ENCODE measurements at places on chromosomes 1 and 21.

DNA sequence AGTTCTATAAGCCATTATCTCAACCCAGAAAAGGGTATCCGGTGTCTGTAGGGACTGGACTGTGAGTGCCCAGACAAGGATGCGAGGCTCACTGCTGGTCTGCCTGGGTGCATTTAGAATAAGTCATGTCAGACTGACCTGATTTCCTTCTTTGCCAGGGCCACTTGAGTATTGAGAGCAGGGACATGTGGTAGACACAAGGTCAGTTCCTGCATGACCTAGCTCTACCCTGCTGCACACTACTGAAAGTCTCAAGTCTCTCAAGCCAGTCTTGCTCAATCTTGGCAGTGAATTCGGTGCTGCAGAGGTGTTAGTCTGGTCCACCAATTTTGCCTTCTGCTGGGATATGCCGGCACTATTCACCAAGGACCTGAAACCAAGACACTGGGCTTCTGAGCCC lies 180.1 kb downstream of the C1orf94 start:
- no peak for DNase-seq

DNA sequence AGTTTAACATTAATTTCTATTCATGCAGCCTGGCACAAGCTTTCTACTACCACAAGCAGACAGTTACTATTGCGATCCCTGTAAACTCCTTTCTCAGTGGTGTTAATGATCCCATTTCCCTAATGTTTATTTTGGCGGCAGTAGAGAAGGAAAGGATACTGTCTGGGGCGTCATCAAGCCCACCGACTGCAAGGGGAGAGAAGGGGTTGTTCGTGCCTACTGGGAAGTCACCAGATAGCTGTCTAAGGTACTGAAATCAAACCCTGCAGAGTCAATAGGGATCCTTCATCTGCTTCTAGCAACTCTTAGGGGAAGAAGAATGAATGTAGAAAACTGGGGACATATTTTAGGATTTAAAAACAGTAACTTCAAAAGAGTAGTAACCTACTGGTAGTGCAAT lies 95.2 kb upstream of the ADAR start:
- DNase-seq, result no peak

DNA sequence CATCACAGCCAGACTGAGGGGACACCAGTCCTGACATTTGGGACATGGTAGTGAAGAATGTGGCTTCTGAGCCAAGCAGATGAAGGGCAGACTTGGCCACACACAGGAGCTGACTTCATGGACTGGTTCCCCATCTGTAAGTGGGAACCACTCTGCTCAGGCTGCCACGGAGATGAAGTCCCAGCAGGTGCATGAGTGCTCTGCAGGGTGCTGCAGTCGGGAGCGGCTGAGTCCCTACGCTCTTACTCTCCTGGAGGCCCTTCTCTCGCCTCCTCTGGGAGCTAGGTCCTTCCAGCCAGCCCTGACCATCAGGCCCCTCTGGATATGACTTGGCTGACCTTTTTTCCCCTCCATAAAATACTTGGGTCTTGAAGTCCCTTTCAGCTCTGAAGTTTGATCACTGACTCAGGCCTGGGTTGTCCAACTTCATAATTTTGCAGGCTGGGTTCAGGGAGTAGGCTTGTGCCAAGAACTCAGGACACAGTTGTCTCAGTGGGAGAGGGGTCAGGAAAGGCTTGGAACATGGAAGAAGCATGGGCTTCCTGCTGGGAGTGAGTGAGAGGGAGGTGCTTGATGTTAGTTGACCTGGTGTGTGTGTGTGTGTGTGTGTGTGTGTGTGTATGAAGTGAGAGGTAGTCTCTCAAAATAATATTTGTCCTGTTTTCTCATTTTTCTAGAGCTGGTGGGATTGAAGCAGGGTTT lies 21.0 kb upstream of the EPS8L3 start:
- DNase-seq, result no peak

GRCh38 chr1:12029720-12030339 lies 10.5 kb downstream of the MIIP start:
- DNase-seq, result peak; percentile 43

DNA sequence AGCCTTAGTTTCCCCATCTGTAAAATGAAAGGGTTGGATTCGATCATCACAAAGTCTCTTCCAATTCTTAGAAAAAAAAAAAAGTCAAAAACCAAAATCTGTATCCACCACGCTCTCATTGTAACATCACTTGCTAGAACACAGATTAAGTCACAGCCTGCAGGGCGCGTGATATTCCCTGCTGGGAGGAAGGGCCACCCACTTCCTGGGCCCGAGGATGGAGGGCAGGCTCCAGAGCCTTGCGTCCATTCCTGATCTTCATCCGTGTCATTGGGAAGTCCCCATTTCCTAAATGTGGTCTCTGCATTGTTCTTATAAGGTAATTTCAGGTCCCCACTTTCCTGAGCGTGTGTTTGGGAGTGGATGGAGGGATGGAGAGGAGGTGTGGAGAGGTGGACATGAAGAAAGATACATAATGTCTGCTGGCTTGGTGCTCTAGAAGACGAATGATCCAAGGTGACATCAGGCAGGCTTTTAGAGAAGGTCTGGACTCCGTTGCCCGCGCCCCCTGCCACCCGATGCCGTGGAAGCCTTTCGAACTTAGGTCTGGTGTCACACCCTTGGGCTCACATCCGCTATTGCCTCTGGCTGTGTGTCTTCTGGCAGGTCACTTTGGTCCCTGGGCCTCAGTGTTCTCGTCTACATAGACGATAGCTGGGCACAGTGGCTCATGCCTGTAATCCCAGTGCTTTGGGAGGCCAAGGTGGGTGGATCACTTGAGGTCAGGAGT lies 56.1 kb downstream of the ATP5PO start:
- DNase-seq, result no peak

- no peak for DNase-seq
These were observed 132.7 kb downstream of the PLPP3 start for GRCh38 chr1:56446531-56447098.

- peak; percentile 3 for DNase-seq
These were observed 9.5 kb downstream of the SH3BP5L start for GRCh38 chr1:248816042-248816851.

- DNase-seq, result no peak
These were observed at the start of gene KRTAP7-1 for GRCh38 chr21:30829659-30830058. Gene KRTAP7-1 (minus strand): TSS chr21:30829759. CDS start chr21:30829698, 61 bp downstream.

DNA sequence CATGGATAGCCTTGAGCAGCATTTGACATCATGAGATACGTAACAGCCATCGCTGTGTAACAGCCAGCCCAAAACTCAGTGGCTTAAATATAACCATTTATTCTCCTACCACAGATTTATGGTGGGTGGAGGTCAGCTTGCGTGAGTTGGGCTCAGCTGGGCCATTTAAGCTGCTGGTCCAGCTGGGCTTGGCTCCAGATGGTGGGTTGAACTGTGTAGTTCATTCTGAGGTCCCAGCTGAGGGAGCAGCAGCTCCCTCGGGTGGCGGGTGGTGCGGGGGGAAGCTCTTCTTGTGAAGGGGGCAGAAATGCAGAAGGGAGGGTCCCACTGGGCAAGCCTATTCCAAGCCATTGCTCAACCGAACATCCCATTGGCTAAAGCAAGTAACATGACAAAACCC lies 75.9 kb downstream of the IGSF21 start:
- no peak for DNase-seq

DNA sequence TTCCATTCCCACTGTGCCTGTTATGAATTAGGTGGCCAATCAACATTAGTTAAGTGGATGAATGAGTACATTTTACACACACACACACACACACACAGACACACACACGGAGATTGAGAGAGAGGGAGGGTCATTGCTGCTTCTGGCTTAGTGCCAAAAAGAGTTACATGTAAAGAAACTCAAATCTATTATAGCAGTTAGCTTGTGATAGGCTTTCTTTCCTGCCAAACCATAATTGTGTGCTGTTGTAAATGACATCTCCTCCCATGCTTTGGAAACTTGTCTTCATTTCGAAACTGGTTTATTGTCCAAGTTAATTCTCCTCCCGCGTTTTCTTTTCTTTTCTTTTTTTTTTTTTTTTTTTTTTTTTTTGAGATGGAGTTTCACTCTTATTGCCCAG lies 1.4 kb upstream of the MT1HL1 start:
- no peak for DNase-seq

- DNase-seq, result no peak
These were observed 92.0 kb upstream of the BARHL2 start for GRCh38 chr1:90809093-90809492.

DNA sequence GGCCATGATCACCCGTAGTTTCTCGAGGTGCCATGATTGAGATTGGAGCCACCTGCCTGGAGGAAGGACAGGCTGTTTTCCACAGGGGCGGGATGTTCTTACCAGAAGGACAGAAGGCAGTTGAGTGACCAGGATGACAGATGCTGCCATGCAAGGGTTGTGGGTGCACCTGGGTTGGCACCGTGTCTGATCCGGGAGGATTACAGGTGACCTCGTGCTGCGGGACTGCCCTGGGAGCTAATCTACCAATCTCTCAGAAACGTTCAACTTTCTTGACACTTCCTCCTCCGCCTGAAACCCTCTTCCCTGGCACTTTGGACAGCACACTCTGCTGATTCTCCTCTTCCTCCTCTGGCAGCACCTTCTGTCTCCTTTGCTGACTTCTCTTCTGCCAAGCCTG lies 13.8 kb upstream of the SLC6A9 start:
- no peak for DNase-seq

GRCh38 chr1:166471359-166471758 lies 304.6 kb upstream of the FAM78B start:
- no peak for DNase-seq

GRCh38 chr1:12456979-12457378 lies 161.0 kb downstream of the DHRS3 start:
- DNase-seq, result no peak

- no peak for DNase-seq
These were observed 2.0 kb downstream of the USP33 start for GRCh38 chr1:77757603-77758002.

DNA sequence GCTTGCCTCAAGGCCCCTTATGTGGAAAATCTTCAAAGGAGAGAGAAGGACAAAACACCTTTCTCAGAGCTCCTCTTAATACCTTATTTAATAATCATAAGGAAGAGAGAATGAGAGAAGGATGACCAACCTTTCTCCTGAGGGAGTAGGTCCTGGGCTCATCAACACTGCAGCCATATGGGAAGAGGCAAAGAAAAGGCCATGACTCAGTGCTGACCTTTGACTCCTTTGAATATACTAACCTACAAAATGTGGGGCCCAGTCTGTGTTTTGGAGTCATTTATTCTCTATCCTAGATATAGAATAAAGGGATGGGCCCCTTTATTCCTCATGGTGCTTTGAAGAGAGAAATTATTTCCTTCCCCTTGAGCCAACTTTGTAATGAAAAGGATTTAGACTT lies 38.3 kb downstream of the CAMSAP2 start:
- no peak for DNase-seq

DNA sequence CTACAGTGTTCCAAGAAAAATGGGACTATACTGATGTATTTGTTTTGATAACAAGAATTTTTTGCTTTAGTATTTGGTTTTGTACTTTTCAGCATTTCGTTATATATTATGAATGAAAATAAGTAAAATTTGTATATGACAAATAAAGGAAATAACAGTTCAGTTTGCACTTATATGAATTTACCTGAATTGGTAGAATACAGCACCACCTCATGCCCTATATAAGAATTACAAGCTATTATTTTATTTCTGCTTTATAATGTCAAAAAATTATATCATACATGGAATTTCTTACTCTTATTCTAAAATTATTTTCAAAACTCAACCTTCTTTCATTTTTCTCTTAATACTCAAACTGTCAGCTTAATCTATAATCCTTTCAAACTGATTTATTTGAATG lies 14.6 kb downstream of the EFCAB7 start:
- DNase-seq, result peak; percentile 17

DNA sequence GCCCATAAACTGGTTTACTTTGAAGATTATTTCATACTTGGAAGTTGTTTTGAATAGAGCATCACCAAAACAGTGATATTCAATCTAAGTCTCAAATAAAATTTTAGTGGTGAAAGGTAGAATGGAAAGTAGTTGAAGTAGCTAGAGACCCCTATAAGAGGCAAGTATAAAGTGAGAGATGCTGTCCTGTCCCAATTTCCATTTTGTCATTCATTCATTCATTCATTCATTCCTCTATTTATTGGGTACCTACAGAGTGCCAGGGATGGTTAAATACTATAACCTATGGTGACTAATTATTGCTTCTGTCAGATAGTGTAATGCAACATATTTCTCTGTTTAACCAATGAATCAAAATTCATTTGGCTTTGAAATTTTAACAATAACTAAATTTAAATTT lies 32.7 kb downstream of the RRAGC start:
- DNase-seq, result no peak

- no peak for DNase-seq
These were observed 5.2 kb upstream of the AUNIP start for GRCh38 chr1:25864434-25864833.

Data from B cell (primary cell).